ENCODE measurements at places on chromosomes 6 and 20. TPM values are rescaled to one million over a fixed set of nuclear protein-coding genes. Genes with fewer than 3 reads are reported as not detected.

DNA sequence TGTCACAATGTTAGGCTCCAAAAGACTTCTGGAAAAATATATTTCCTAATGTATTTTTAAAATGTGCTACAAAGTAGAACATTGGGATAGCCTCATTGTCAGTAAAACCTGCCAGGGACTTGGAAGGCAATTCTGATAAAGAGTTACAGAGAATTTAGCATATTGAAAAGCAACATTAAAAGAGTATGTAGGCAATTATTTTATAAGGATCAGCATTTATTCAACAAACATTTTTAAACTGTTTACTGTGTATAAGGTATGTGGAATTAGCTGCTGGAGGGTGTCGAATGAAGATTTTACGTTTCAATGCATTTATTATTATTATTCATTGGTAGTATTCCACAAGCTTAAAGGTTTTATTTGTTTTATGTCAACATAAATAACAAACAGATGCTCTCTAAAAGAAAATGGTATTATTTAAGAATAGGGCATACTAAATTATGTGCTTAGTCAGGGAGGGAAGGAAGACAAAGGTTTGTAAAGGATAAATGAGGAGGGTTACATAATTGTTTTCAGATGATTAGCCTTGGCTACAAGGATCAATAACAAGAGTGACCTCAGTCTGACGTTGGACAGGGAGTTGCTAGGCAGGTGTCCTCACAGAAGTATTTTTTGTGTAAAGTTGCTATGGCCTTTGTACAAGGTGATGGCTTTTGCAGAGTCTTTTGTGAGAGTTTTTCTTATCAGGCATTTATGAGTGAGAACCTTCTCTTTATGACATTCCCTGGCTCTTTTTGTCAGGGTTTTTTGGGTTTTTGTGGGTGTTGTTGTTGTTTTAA, 313.4 kb upstream of the PLCB4 start:
- no peak for DNase-seq

COL21A1 gene
- total RNA-seq: 3.3 TPM

KCNS1 gene
- total RNA-seq: 11.2 TPM

GRCh38 chr6:137652961-137653705, 158.9 kb upstream of the OLIG3 start:
- DNase-seq: no peak

DNA sequence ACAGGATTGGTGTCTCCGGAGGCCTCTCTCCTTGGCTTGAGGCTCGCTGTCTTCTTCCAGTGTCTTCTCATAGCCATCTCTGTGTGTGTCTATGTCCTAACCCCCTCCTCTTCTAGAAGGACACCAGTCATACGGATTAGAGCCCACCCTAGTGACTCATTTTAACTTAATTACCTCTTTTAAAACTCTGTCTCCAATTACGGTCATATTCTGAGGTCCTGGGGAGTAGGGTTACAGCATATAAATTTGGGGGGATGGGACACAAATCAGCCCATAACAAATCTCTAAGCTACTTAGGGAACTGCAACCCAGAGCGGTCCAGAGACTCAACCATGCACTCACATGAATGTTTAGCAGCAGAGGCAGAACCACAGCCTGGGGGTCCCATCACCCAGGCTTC, 56.1 kb upstream of the SASH1 start:
- no peak for DNase-seq

DNA sequence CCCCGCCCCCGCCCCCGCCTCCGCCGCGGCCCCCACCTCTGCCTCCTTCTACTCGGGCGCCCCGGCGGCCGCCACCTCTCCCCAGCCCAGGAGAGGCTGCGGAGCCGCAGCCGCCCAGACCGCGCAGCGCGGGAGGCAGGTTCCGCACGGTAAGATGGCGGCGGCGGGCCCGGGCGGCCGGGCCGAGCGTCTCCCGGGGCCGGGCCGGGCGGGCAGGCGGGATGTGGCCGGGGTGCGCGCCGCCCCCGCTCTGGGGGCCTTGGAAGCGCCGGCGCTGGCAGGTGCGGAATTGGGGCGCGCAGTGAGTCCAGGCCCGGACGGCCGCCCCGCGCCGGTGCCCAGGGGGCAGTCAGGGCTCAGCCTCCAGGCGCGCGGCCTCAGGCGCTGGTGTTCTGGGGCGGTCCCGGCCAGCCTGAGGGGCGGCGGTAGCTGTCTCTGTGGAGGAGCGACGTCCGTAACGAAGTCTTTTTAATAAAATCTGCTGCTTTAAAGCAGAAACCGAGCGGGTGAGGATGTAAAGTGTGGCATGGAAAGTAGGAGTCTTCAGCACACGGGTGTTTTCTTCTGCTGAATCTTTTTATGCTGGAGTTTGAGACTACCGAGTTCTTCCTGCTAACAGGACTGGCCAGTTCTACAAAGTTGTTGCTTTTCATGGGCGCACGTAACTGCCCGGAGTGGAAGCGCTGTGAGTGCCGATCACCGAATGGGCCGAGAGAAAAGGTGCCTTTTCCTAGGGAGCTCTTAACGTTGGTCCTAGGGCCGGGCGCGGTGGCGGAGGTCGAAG, at the start of gene GID8:
Gene GID8, plus strand, starts transcription at position 43 of the 784 bp plus-strand sequence. CDS start 3,356 bp downstream, outside the sequence.
- no peak for DNase-seq

- DNase-seq: no peak
These were observed 8.3 kb upstream of the TTPAL start for GRCh38 chr20:44467289-44467883.

- no peak for DNase-seq
These were observed 254.0 kb downstream of the GMDS start for GRCh38 chr6:1991332-1991878.

ARMH2 gene
- not detected for total RNA-seq

GRCh38 chr20:8097307-8097706, 34.8 kb upstream of the PLCB1 start:
- DNase-seq: no peak

OXT gene
- total RNA-seq: 0.46 TPM

TTK gene
- 0.92 TPM for total RNA-seq

DNA sequence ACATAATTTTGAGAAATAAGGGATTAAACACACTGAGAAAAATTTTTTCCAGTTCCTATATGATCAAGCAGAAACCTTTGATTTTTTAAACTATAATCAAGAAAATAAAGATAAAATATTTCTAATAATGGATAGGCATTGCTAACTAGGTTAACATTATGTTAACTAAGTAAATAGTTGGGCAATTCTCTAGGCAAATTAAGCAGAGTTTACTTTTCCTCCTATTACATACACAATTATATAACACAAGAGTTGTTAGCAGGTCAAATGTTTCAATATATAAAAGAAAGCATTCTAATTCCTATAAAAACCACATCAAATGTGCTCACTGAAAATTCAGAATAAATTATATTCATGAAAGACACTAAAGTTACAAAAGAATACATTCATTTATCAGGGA, 191.7 kb downstream of the GMDS start:
- no peak for DNase-seq

PIGU gene
- total RNA-seq: 19.1 TPM

DNA sequence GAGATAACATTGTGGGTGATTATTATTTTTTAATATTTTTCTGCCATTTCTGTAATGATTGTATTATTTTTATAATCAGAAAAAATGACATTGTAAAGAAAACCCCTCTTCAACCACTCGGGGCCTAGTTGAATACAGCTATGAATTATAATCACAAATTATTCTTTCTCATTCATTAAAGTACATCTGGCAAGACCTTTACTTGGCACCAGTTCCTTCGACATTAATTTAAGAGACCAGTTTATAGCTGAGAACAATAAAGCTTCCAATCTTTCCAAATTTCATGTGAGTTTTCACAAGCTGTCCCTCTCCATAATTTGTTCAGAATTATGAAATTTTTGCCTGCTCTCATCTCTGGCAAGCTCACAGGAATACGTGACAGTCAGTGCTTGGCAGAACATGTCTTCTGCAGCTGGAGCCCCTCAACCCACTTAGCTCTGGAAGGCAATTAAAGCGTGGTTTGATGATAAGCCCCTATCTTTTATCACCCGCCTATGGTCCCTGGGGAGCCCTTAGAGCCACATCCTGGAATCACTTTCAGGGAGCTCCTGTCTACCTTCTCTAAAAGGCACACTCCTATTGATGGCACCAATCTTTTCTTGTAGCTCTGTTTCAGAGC, 237.2 kb upstream of the PRND start:
- DNase-seq: no peak

DNA sequence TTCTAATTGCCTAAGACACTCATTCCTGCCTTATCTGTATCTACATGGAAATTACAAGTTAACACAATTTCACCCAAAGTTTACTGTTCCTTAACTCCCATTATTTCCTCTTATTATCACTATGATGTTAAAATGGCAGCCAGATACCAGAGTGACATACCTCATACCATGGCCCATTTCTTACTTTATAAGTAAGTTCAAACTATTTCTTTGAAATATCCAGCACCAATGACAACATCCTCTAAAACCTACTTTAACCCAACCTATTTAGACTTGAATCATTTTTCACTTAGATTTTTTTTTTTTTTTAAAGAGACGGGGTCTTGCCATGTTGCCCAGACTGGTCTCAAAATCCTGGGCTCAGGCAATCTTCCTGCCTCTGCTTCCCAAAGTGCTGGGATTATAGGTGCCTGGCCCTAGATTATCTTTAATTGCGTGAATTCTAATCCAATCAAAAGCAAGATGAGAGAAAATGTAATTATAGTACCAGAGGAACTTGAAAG, 10.0 kb downstream of the REV3L start:
- no peak for DNase-seq
